ENCODE measurements at places on chromosomes 7 and 10.

DNA sequence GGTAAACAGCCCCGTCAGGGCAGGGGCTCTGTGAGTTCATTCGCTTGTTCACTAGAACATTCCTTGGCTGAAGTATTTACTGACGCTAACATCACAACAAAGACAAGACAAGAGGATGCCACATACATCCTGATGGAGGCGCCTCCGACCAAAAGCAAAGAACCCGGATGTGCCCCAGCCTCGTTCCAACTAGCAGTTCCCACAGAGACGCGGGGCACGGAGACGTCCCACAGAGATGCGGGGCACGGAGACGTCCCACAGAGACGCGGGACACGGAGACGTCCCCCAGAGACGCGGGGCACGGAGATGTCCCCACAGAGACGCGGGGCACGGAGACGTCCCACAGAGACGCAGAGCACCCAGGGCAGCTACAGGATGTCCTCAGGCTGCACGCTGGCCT lies 35.4 kb upstream of the CFAP46 start:
- no peak for DNase-seq

DNA sequence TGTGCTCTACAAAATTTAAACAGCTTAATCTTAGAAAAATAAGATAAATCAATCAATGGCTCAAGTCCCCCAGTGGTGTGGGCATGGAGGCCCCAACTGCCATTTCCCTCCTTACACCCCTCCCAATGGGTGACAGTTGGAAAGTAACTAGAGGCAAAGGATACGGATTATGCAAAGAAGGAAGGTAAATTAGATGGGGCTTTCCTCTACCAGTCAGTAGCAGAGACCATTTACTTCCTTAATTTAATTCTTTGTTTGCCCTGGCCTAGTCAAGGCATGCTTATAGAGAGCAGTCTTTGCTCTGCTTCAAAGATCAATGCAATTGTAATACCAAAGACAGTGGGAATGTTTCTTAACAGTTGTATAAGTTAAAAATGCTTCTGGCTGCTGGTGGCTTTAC lies 63.3 kb upstream of the PAPSS2 start:
- DNase-seq, result no peak

DNA sequence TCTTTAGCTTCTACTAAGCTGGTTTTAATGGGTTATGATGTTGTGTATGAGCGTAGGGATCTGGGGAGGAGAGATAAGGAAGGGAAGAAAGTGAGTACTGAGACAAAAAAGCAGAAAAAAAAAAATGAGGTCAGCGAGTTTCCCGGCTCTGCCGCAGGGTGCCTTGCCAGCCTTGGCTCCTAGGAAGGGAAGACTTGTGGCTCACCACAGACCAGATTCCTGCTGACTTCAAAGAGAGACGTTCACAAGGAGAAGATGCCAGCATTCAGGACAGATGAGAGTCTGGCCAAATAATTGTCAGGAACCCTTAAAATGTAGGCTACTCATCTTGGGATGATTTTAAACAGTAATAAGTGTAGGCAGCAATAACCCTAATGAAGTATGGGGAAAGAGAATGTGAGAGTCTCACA lies 11.4 kb upstream of the FAS start:
- DNase-seq, result no peak

DNA sequence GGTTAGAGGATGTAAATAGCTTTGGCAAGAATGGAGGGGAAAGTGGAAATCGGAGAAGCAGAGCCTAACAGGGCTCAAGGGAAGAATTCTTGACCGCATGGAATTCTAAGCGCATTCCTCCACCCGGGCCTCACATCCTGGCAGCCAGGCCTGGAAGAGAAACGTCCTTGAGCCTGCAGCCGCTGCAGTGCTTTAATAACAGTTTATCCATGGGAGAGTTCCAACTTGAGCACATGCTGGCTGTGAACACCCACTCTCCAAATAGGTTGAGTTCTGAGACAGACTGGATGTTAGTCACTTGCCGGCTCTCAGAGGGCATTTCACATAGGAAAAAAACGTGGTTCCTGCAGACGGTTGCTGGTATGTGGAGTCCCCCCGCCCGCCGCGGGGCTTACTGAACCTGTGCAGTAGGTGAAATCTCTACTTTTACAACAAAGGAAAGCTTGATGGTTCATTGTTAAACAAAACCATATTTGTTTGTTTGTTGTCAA lies 61.4 kb upstream of the STEAP1B start:
- no peak for DNase-seq

GRCh38 chr10:19629567-19629966 lies 186.7 kb upstream of the PLXDC2 start:
- no peak for DNase-seq

DNA sequence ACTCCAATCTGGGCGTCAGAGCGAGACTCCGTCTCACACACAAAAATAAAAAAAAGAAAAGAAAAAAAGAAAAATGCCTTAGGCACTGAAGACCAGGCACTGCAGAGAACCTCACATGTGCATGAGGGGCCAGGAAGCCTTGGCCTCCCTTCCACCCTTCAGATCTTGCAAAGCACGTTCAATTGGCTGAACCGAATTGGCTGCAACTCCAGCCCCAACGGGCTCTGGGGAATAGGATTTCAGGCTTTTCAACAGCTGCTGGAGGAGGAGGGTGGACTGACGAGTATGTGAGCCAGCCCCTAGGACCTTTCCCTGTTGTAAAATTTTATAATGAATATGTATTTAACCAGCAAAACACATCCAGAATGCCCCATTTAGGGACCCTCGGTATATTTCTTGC lies 16.7 kb downstream of the TMEM120A start:
- no peak for DNase-seq

GRCh38 chr7:26696978-26697377 lies 167.4 kb downstream of the SKAP2 start:
- DNase-seq, result no peak

- no peak for DNase-seq
Measured at GRCh38 chr10:75129537-75129936, 18.1 kb downstream of the SAMD8 start.

DNA sequence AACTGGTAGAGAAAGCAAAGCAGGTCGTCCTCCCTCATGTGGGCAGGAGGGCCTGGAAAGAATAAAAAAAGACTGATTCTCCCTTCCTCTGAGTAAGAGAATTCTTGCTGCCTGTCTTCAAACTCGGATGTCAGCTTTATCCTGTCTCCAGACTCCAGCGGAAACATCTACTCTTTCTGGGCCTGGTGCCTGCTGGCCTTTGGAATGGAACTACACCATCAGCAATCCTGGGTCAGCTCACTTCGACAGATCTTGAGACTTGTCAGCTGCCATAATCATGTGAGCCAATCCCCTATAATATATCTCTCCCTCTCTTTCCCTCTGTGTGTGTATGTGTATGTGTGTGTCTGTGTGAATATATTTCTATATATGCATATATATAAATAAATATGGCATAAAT lies 411.0 kb upstream of the DPP6 start:
- DNase-seq, result no peak

DNA sequence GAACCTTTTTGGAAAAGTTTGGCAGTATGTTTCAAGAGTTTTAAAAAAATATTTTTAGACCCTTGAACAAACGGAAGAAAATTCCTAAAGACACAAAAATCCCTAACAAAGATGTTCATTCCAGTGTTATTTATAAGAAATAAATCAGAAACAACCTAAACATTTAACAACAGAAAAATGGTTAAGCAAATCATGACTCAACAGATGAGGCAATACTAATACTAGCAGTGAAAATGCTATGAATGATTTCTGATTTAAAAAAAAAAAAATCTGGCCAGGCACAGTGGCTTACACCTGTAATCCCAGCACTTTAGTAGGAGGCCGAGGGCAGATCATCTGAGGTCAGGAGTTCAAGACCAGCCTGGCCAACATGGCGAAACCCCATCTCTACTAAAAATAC lies 61.0 kb downstream of the ARHGAP12 start:
- DNase-seq, result no peak

GRCh38 chr10:115503546-115503945 lies 410.4 kb downstream of the ATRNL1 start:
- DNase-seq, result no peak

GRCh38 chr10:27713941-27714340 lies 31.7 kb downstream of the MKX start:
- DNase-seq, result no peak

DNA sequence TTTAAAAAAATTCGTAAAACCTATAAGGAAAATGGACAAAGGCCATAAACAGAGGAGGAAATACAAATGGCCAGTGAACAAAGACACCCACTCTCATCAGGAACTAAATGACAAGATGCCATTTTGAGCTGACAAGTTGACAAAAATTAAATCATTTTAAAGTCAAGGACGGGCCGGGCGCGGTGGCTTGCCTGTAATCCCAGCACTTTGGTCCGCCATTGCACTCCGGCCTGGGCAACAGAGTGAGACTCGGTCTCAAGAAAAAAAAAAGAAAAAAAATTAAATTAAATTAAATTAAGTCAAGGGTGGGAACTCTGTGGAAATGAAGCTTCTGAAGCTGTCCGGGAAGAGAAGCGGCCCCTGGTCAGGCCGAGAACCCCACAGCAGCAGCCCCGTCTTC lies 1.2 kb upstream of the NOM1 start:
- no peak for DNase-seq

- no peak for DNase-seq
Measured at GRCh38 chr7:117825132-117825531, 48.1 kb downstream of the CTTNBP2 start.

GRCh38 chr10:10853954-10854353 lies 163.7 kb upstream of the CELF2 start:
- no peak for DNase-seq

- no peak for DNase-seq
Measured at GRCh38 chr7:19116121-19117090, 1.0 kb downstream of the TWIST1 start.

DNA sequence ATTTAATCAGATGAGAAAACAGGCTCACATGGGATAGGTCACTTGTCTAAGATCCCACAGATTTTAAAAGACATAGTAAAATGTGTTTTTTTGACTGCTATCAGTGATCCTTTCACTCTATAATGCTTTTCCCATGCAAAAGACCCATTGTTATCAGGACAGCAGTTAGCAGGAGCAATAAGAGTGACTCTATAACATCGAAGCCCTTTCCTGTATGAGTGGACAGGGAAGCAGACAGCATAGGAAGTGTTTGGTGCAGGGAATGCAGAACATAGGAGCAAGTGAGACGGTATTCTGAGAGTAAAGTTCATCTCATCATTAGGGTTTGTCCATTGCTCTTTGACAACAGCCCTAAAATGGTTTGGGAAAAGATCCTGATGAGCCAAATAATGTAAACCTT lies 68.5 kb downstream of the SLC25A13 start:
- no peak for DNase-seq

DNA sequence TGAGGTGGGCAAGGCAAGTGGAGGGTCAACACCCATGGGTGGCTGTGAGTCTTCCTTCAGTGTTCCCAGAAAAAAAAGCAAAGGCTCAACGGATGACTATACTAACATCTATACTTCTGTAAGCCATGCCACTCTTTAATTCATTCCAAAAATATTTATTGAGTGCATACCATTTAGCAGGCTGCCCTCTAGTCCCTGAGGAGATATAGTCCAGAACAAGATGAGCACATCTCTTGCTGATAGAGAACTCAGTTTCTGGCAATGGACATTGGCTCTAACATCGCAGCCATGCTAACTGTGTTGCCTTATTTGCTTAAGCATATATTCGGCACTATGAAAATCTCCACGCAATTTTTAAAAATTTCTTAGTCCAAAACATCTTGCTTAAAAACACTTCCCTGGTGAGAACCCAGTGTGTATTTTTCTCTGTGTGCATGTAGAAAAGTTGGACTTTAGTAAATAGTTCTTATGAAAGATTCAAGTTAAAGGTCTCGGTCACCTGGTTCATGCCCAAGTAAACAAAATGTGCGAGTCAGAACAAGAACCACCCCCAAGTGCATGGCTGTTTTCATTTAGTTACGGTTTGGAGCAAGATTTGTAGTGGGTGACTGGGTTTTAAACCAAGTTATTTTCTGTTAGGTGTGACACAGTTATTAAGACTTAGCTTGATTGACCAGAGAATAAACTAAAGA lies 69.8 kb downstream of the MET start:
- DNase-seq, result no peak

All from activated CD4-positive, alpha-beta memory T cell treated with anti-CD3 and anti-CD28 coated beads, Interleukin-2, amount 10 ng/mL, durations not matched to agents 7 days and 5 days (primary cell).